GM19239 (cell line): ENCODE measurements at places on chromosomes 7 and 10.

GRCh38 chr10:12797471-12798262 is 203.8 kb downstream of the CCDC3 start:
- no peak for DNase-seq

GRCh38 chr10:110035070-110035921 is 27.5 kb downstream of the ADD3 start:
- DNase-seq, result no peak

- no peak for DNase-seq
Observed at GRCh38 chr7:78747592-78747991, 705.9 kb downstream of the MAGI2 start.

DNA sequence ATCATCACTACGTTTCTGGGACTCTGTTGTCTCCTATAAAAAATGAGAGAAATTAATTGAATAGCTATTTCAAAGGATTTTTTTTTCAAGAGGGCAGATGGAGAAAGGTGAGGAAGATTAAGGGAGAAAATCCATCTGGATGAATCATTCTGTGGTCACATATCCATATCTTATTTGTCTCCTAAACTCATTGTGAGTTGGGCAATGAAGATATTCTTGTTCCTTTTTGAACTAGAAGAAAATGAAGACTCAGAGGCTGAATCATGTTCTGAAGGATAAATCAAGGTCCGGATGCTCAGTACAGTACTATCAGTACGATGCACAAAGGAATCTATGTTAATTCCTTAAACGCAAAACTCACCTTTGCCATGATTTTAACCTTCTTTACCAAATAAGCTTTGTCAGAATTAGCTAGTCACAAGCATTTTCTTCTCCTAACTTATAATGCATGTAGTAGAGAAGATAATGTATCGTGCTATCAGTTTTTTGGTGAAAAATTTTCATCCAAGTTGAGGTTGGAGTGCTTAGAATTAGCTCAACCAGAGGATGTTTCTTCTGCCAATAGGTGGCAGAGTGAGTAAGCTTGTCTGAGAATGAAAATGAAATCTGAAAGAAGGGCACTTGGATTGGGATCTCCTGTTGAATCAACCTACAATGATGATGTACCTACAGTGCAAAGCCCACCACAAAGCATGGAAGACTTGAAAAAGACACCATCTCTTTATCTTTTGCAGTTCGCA is 446.9 kb downstream of the KIF20B start:
- no peak for DNase-seq

DNA sequence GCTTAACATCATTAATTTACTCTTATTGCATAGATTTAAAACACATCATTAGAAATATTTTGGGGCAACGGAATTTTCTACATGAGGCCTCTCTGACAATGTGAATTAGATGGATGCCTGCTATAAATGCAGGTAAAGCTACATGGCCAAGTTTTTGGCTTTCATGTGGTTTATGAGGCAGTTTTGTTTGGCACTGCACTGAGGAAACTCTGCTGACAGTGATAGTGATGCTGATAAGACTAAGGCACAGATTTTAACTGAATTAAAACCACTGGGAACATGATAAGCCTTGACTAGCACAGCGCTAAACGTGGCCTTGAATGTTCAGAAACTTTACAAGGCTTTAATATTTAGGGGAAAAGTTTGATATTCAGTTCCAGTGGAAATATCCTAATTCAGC is 114.3 kb upstream of the NOBOX start:
- DNase-seq, result no peak

GRCh38 chr10:33416209-33416608 is 81.7 kb upstream of the NRP1 start:
- no peak for DNase-seq

GRCh38 chr7:49488573-49488972 is 284.9 kb upstream of the VWC2 start:
- no peak for DNase-seq

- no peak for DNase-seq
Observed at GRCh38 chr10:73577788-73578187, 13.4 kb downstream of the USP54 start.

DNA sequence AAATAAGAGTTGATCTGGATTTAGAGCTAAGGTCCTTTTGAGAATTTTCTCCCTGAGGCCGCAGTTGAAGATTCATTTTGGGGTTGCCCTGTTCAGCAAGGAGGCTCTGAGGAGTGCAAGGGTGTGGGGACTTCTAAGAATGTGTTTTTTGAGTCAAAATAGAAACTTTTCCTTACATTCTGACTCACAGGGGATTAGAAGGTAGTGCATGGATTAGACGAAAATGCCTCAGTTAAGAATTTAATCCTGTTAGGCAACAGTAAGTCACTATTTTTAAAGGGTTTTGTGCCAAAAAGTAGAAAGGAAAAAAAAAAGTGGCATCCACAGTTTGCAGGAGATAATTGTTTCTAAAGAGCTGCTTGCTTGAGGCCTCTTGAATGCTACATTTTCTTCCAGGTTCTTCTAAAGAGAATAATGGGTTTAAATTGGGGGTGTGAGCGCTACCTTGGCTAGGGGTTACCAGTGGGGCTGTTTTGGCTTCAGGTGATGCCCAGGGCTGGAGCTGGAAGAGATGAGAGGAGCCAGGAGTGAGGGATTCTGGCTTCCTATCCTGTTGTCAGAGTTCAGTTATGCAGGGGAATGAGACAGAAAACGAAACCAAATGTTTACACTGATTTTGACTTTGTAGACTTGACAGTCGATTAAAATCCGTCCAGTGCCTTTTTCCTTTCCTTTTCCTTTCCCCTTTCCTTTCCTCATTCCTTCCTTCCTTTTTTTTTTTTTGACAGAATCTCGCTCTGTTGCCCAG is 52.9 kb downstream of the BAMBI start:
- DNase-seq, result no peak

DNA sequence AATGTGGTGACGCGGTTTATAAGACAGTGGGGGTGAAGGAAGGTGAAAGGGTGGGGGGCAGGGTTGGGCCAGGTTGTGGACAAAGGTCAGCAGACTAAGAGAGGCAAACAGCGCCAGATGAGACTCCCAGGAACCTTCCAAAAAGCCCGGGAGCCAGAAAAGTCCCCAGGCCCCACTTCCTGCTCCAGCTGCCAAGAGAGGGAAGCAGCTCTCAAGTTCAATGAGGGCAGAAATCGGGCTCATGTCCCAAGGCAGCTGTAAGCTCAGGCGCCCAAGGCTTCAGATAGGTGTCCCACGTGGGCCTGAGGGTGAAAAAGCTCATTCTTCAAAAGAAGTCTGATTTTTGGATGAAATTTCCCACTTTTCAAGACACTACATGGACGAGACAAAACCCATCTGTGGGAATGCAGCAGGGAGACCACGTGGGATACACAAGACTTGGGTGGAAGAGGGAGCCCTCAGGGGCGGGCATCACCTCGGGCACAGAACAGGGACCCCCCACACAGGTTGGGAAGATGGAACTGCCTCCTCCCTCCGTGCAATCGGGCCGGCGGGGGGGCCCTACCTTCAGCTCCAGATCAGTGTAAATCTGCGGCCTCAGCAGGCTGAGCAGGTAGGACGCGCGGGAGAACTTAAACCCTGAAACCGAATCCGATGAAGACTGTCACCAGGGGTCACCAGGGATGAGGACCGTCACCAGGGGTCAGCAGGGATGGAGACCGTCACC is 7.8 kb downstream of the PYROXD2 start:
- no peak for DNase-seq

- DNase-seq, result no peak
Observed at GRCh38 chr7:142352543-142352942, 94.7 kb upstream of the PRSS58 start.

DNA sequence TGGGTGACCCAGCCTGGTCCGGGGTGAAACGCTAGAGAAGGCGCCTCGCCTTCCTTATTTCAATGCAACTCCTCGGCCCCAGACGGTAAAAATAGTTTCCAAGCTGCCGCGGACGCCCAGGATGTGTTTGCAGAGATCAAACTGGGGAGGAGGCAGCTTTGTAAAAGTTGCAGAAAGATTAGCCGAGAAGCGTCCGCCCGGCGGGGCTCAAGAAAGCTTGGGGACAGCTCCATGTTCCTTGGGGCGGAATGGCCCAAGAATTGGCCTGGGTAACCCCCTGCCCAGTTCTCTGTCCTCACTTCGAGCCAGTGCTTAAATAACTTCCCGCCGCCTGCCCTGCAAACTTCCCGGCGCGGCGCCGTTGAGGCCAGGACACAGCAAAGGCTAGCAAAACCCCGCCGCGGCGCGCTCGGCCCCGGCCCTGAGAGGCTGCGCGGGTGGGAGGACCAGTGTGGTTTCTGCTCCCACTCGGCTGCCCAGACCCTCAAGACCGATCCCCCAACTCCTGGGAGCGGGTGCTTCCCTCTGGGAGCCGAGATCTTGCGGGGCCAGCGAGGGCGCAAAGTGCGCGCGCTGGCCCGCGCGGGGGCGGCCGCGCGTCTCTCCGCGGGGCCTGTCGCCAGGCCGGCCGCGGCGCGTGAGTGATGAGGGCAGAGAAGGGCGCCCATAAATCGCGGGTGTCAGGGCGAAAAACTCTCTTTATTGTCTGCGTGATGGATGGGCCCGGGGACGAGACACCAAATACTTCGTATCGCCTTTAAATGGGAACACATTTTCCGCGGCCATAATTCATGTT is 6.3 kb upstream of the ZNF503 start:
- DNase-seq, result no peak

- no peak for DNase-seq
Observed at GRCh38 chr7:119395024-119395423, 878.0 kb upstream of the KCND2 start.

DNA sequence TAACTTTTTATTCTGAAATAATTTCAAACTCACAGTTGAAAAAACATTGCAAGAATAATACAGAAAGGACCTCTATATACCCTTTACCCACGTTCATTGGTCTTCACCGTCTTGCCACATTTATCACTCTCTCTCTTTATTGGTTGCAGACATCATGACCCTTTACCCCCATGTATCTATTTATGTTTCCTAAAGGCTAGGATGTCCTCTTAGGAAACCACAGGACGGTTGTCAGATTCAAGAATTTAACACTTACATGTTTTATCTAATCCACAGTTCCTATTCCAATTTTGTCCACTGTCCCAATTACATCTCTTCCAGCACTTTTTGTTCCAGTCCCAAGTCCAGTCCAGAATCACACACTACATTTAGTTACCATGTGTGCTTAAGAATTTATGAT is 67.6 kb upstream of the FGFR2 start:
- DNase-seq, result no peak

- DNase-seq, result no peak
Observed at GRCh38 chr10:27947540-27947939, 51.3 kb downstream of the ODAD2 start.

DNA sequence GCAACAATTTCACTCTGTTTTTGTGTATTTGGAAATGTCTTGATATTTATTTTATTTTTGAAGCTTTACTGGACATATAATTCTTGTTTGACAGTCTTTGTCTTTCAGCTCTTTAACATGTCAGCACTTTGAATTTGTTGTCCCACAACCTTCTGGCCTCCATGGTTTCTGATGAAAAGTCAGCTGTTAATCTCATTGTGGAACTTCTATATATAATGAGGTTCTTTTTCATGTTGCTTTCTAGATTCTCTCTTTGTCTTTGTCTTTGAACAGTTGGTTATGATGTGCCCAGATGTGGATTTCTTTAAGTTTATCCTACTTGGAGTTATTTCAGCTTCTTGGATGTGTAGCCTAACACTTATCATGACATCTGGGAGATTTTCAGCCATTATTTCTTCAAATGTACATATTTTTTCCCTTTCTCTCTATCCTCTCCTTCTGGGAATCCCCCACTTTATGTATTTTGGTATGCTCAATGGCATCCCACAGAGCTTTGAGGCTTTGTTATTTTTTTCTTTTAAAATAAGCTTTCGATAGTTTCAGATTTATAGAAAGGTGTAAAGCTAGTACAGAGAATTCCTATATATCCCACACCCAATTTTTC is 9.5 kb upstream of the LMTK2 start:
- no peak for DNase-seq

DNA sequence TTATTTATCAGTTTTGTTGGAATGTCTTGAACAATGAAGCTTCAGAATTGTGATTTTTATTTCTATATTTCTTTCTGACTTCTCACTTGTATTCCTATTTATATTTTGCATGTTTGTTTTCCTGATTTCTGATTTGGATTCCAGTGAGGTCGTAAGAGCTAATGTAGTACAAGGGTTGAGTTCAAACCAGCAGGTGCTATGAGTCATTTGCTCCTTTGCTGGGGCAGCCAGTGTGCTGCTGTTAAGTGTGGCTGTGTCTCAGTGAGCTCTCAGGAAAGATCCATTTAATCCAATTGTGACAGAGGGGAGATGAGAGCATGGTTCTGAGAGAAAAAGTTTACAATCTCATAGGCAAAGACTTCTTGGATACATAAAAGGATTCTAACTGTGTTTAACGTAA is 48.6 kb downstream of the MCU start:
- DNase-seq, result no peak

- DNase-seq, result no peak
Observed at GRCh38 chr10:102619281-102619981, 24.8 kb upstream of the TRIM8 start.

DNA sequence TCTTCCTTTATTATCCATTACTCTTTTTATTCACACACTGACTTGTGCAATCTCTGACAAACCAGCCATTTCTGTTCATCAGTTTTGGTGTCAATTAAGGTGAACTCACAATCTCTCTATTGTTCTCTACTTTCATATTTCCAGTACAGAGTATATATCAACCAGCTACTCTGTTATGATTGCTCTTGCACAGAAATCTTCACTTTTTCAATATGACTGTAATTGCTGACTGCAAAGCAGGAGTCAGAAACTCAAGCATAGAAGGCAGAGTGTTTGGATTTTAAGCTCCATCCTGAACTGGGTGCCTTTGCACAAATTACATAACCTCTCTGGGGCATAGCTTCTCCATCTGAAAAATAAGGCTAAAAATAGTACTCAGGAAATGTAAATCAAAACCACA is 1042.0 kb downstream of the GRM8 start:
- DNase-seq, result no peak

GRCh38 chr7:1815051-1815481 is 145.0 kb downstream of the ELFN1 start:
- no peak for DNase-seq

DNA sequence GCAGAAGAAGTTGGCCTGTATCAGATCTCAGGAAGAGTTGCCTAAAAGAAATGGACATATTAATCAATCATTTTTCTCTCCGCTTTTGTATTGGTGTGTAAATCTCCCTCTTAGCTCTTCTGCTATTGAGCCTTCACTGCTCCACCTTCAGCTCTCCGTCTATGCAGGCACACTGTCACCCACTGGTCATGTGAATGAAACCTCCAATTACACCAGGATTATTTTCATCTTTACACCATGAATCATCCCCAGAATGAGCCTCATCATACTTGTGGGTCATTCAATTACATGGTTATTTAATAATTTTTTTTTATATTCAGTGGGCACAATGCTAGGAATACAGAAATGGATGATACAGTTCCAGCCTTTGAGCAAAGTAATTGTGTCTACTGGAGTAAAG is 92.6 kb downstream of the LRRC4 start:
- no peak for DNase-seq

DNA sequence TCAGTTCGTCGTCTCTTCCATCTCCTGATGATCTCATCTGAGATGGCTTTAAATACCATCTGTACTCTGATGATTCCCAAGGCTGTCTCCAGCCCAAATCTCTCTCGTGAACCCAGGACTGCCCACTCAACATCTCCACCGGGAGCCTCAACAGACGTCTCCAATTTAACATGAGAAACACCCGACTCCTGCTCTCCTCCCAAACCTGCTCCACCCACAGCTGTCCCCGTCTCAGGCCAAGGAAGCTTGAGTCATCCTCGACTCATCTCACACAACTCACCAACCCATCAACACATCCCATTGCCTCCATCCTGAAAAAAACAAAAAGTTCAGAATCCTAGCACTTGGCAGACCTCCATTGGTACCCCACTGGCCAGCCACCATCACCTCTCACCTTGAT is 29.7 kb upstream of the CALN1 start:
- no peak for DNase-seq

- no peak for DNase-seq
Observed at GRCh38 chr10:59823111-59823510, 69.9 kb upstream of the MRLN start.

GRCh38 chr7:2869981-2870380 is 25.9 kb upstream of the GNA12 start:
- no peak for DNase-seq
